T follicular helper cell (primary cell): ENCODE measurements at places on chromosomes 11 and 22.

- no peak for DNase-seq
Observed at GRCh38 chr11:111329306-111330204, 31.2 kb downstream of the POU2AF3 start.

DNA sequence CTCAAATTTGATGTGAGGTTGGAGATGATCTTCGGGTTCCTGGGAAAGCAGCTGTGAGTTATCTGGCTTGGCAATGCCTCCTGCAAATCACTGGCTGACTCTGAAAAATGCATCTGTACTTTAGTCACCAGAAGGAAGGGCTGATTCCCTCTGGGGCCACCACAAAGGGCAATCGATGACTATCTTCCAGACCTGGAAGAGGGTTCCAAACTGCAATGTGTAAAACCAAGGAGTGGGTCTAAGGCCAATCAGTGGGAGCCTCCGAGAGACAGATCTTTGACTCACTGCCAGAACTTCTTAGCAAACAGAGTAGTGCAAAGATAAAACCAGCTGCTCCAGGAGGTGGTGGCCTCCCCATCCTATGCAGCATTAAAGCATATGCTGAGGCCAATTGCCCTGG, 29.1 kb upstream of the PAK1 start:
- DNase-seq: no peak

DNA sequence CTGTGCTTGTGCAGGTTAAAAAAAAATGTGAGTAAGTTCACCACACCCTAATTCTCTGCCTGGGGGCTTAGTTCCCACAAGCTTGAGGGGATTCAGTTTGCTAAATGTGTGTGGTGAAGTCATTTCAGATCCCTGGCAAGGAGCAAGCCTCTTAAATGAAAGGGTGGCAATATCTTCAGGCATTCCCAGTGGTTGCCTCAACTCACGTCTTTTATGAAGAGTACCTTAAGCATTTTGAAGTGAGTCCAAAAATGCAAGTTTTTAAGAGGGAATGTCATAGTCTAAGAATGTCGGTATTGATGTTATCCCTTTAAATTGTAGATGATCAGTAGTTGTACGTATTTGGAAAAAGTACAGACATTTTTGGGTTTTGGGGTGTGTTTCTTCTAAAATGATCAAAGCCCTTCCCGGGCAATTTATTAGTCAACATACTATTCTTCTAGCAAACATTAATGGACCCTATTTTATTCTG, 4.9 kb downstream of the TCP11L1 start:
- DNase-seq: no peak

GRCh38 chr11:94851864-94852636, 83.9 kb downstream of the AMOTL1 start:
- DNase-seq: no peak

DNA sequence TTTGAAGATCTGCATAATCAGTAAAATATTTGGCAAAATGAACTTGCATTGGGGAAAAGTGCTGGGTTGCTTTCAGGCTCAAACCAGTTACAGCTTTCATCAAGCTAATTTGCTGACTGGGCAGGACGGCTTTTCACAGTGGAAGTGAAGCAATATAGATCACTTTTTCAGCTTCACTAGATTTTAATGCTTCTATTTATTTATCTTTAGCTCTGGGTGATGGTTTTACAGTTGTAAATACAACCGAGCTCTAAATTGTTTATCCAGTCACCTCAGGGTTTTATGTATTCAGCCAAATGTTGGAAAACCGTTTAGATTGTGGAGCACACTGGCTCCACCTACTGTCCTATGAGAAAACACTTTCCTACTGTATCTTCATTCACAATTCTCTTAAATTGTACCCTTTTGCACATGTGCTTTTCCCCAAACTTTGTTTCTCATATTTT, 58.2 kb downstream of the ACER3 start:
- no peak for DNase-seq
